Activated naive CD4-positive, alpha-beta T cell treated with anti-CD3 and anti-CD28 coated beads, Interleukin-2, amount 50 U/mL, for 16 hours (primary cell): ENCODE measurements at places on chromosomes 1 and 21.

GRCh38 chr1:225942574-225942973 is 1.6 kb upstream of the LEFTY2 start:
- no peak for DNase-seq

- DNase-seq = no peak
Observed at GRCh38 chr21:42834726-42835191, 44.6 kb downstream of the WDR4 start.

GRCh38 chr1:85888921-85889320 is 180.7 kb upstream of the ZNHIT6 start:
- DNase-seq = no peak

DNA sequence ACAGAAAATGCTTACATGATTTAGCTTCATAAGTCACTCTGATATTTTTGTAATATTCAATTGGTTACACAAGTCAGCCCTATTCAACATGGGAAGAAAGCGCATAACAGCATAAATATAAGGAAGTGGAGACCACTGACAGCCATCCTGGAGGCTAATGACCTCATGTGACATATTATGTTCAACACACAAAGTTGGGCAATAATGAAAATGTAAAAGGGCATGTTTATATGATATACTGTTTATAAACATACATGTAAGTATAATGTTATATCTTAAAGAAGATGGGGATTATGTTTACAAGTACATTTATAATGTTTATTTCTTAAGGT is 30.2 kb downstream of the EVI5 start:
- DNase-seq = no peak

- no peak for DNase-seq
Observed at GRCh38 chr1:152228831-152229230, 4.8 kb upstream of the HRNR start.

DNA sequence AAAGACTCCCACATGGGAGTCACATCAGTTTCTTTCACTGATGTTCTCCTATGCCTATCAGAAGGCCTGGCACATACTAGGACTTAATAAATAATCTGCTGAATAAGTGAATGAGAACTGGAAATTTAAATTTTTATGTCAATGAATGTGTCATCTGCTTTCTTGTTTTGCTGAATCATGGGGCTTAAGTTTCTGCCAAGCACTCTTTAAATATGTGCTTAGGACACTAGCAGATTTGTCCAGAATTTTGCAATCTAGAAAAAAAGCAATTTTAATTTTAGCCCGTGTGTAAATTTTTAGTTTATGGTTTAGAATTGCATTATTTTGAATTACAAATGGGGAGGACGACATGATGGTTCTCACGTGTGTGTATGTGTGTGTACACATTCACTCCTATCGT is 803.1 kb downstream of the USP25 start:
- DNase-seq = no peak

- no peak for DNase-seq
Observed at GRCh38 chr1:173301507-173301906, 94.4 kb upstream of the TNFSF4 start.

- no peak for DNase-seq
Observed at GRCh38 chr21:33449616-33450015, 30.2 kb downstream of the TMEM50B start.
